ENCODE measurements at places on chromosomes 2 and 18.

DNA sequence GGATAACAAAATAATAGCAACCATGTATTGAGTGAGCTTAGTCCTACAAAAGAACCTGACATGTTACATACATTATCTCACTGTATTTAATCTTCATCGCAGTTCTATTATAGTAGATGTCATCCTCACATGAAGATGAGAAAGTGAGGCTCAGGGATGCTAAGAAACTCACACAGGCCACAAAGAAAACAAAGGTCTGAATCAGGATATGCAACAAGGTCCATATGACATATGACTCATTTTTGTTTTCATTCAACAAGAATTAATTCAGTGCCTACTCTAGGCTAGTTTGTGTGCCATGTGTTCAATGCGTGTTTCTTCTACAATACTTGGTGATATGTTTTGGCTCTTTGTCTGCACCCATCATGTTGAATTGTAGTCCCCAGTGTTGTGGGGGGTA lies 219.7 kb upstream of the EPHA4 start:
- no peak for DNase-seq

GRCh38 chr2:174929786-174930185 lies 75.4 kb downstream of the CHN1 start:
- DNase-seq = no peak

- DNase-seq = no peak
Measured at GRCh38 chr2:108414945-108415344, 34.1 kb upstream of the GCC2 start.

DNA sequence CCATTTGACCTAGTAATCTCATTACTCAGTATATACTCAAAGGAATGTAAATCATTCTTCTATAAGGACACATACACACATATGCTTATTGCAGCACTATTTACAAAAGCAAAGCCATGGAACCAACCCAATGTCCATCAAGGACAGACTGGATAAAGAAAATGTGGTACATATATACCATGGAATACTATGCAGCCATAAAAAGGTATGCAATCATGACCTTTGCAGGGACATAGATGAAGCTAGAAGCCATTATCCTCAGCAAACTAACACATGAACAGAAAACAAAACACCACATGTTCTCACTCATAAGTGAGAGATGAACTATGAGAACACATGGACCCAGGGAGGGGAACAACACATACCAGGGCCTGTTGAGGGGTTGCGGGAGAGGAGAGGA lies 214.5 kb downstream of the NBAS start:
- DNase-seq = no peak

GRCh38 chr2:16226943-16227664 lies 286.8 kb downstream of the MYCN start:
- no peak for DNase-seq

GRCh38 chr2:10820562-10820961 lies 8.0 kb upstream of the PDIA6 start:
- DNase-seq = no peak

GRCh38 chr2:154697418-154698252 lies 860 bp upstream of the KCNJ3 start:
- DNase-seq = no peak

GRCh38 chr2:39671604-39672003 lies 5.9 kb downstream of the TMEM178A start:
- no peak for DNase-seq

DNA sequence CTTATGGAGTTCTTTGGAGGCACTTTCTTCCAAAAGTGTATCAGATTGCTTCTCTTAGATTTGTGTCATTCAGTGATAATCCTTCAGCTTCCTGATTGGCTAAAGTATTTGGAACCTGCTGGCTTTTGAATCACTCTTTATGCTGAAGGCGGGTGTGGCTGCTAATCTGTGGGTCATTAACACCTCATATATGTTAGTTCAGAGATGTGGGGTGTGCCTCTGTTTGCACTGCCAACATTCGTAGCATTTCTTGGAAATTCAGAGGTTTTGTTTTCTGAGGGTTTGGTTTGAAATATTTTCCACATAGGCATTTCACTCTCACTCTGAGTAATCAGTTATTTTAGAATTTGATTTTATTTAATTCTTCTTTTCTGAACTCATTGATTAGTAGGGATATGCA lies 1604.4 kb upstream of the ACVR2A start:
- DNase-seq = no peak

DNA sequence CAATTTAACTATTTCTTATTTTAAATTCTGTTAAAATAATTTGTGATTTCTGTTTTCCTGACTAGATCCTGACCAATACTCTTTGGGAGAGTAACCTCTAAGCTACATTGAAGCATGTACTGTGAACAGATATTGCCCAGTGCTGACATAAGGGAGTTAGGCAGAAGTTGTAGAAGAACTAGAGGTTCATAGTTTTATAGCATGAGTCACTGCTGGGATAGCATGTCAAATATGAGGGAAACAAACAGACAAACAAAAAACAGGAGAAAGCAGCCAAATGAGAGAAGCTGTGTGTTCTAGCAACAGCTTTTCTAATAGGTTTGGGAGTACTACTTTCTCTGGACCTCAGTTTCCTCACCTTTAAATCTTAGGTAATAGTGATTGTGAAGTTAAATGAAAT lies 72.4 kb downstream of the CERS6 start:
- DNase-seq = no peak

GRCh38 chr2:147224070-147224469 lies 620.8 kb upstream of the ACVR2A start:
- no peak for DNase-seq

DNA sequence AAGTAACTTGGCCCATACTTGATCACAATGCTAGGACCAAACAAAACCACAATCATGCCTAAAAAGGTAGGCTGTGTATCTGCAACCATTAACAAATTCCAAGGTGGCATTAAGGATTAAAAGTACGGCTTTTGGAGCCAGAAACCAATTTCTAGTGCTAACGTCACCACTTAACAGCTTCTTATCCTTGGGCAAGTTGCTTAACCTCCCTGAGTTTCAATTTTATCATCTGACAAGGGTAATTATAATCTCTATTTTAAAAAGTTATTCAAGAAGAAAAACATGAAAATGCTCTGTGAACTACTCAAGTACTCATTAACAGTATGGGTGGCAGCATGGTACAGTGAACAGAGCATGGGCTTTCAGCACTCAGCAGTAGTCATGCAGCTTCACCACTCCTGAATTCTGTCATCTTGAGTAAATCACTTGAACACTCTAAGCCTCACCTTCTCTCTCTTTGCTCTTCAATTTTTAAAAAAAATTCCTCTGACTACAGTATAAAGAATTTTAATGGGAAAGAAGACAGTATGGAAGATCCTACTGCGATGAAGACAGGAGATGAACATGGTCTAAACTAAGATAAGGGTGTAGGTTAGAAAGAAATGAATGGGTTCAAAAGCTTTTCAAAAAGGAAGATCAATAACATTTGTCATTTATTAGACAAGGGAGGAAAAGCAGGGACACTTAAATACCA lies 69.2 kb downstream of the SS18 start:
- DNase-seq = no peak

GRCh38 chr2:171394164-171394740 lies 39.5 kb downstream of the METTL8 start:
- no peak for DNase-seq

DNA sequence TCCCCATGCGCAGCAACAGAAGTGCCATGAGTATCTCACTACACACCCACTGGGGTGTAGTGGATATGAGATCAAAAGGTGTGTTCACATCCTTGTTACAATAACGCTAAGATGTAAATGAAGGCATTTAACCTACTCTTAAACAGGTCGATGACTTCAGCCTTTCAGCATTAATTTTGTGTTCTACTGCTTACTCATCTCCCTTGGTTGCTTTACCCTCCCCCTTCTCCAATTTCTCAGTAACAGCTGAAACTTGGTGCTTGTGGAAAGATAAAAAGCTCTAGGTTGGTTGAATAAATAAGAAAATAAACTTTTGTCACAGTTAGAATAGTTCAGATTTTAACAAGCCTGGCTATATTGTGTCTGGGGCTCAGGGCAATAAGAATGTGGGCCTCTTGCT lies 147.5 kb upstream of the SESTD1 start:
- no peak for DNase-seq

DNA sequence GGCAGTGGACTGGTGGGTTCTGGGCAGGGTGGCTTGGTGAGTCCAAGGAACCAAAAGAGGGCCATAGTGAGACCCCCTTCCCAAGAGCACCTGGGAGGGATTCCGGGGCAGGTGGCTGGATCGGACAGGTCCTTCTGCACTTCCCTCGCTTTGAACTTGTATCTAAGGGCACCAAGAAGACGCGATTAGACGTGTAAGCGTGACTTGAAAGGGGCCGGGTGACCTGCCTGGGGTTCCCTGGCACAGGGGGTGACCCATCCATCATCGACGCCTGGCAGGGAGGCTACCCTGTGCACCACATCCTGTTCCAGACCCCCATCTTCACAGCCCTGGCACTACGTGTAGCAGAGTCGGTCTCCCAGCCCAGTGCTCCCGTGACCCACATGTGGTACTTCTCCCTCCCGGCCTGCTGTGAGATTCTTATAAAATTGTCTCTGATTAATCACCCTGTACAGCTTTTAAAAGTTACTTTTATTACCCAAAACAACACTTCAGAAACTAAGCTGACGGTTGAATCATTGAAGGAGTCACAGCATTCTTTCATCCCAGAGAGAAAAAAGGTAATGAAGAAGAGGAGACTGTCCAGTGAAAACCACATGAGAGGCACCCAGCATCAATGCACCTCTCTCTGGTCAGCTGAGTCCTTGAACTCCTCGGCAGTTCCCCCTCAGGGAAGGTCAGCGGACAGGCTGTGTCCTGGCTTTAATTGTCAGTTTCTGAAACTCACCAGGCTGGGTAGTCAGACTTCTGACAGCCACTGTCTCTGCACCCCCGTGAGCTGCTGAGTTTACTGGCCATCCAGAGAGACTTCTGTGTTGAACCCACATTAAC lies 13.0 kb downstream of the SH3BP4 start:
- DNase-seq = no peak

DNA sequence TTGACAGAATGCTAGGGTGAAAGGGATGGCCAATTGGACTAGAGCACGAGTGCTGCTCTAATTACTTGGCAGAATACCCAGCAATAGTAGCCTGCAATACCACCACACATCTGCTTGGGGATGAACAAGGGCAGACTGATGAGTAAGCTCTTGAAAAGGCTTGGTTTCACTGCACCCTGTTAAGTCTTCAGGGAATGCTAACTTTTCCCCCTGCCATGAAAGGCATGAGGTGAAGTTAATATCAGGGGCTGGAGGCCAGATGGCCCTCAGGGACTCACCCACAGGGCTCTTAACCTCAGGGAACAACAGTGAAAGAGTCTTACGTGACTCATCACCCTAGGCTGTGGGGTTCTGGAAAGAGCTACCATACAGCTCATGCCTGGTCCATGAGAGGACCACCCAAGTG lies 51.7 kb upstream of the MYL1 start:
- no peak for DNase-seq

- no peak for DNase-seq
Measured at GRCh38 chr2:134402410-134402809, 148.5 kb downstream of the MGAT5 start.

DNA sequence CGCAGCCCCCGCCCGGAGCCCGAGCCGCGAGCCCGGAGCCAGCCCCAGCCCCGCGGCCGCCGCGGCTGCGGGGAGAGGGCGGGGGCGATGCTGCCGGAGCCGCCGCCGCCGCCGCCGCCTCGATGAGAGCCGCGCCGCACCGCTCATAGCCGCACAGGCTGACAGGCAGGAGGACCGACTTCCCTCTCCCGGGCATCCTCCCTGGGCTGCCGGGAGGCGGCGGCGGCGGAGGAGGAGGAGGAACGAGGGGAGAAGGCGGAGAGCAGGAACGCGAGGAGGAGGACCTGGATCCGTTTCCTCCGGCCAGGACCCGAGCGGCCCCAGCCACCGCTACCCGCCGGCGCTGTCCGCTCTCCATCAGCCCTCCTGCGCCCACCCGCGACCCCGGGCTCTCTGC lies 370 bp downstream of the KLHL29 start:
- peak; percentile 52 for DNase-seq

- DNase-seq = no peak
Measured at GRCh38 chr2:9791711-9792110, 51.6 kb upstream of the TAF1B start.

GRCh38 chr2:207944979-207945600 lies 80.2 kb downstream of the PLEKHM3 start:
- no peak for DNase-seq

DNA sequence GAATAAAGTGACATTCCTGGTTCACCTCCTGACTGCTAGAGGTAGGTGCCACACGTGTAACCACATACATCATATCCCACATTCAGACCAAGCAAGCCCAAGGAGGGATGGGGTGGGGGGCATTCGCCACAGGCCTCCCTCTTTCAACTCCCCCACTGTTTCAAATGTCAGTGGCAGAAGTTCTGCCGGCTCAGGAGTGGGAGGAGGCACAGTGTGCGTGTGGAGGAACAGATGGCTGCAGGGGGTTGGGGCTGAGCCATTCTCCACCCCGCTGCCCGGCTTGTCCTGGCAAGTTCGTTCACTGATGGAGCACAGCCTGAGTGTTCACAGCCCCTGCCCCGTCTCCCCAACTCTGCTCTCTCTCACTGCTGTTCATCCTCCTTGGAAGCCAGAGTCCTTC lies 75.4 kb upstream of the TANC1 start:
- DNase-seq = no peak

DNA sequence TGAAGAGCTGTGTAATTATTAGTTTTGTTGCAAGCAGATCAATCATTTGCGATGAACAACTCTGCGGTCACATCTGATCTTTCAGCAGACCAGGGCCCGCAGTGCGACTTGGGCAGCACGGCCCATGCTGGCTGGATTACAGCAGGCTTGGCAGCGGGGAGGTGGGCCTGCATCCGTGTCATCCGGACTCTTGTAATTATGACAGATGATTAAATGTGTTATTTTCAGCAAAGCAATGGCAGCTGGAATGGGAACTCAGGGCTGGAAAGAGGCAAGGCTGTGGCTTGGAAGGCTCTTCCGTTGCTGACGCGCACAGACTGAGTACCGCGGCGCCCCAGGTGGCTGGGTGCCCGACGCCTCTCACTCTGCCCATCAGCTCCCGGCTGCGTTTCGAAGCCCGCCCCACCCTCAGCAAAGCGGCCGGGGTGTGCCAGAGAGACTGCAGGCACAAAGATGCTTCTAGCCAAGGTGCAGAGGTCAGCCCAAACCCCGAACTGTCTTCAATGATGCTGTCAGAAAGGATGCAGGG lies 397.4 kb upstream of the SALL3 start:
- DNase-seq = no peak

DNA sequence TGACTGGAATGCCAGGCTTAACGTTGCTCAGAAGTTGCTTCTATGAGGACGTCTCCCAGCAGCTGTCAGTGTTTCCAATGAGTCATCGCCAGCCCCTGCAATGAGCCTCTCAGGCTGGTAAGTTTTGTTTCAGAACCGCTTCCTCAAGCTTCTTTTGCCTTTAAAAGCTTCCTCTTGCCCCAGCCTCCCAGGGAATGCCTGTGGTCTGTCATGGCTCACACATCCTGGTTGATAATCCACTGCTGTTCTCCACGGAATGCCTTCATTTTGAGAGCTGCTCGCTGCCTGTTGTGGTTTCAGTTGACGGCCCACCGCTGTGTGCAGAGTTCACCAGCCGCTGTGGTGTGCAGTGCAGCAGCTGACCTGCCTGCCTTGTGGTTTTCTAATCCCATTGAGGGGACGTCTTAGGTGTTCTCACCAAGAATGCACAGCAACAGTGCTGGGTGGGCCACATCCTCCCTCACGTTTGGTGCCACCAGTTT lies 96.4 kb downstream of the RTP5 start:
- peak; percentile 75 for DNase-seq
